ENCODE measurements at places on chromosomes 6 and 20.

- DNase-seq = peak; percentile 64
These were observed at the start of gene ATXN1 for GRCh38 chr6:16760516-16761470. Gene ATXN1 (minus strand): TSS chr6:16761460.

DNA sequence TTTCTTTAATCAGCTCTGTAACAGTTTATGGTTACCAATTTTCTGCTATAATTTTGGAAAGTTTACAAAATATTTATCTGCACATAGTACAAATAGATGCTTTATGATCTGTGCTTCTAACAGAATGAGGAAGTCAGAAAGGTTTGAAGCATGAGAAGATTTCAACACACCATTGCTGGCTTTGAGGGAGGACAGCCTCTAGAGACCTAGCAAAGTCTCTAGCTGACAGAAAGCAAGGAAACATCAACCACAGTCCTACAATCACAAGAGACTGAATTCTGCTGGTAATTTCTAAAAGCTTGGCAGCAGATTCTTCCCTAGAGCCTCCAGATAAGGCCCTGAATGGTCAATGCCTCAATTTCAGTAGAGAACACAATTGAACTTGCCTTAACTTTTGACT lies 750.8 kb upstream of the SLC35B3 start:
- no peak for DNase-seq

DNA sequence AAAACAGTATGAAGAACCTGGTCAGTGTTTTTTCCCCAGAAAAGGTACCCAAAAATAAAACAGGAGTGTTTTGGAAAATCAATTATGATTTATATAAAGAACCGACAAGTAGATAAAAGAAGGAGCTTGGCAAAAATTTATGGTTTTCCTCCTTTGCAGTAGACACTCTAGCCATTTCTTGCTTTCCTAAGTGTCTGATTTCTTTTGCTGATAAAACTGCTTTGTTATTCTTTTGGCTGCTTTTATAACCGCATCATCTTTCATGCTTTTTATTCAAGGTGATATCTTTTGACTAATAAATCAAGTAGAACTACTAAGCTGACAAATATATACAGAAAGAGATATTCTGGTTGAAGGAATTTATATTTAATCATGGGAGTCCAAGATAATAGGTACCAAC lies 16.6 kb downstream of the ATG5 start:
- DNase-seq = no peak

- no peak for DNase-seq
These were observed 1012.1 kb downstream of the KIF16B start for GRCh38 chr20:15561070-15561569.

GRCh38 chr20:48776306-48776705 lies 51.5 kb downstream of the PREX1 start:
- peak; percentile 37 for DNase-seq

DNA sequence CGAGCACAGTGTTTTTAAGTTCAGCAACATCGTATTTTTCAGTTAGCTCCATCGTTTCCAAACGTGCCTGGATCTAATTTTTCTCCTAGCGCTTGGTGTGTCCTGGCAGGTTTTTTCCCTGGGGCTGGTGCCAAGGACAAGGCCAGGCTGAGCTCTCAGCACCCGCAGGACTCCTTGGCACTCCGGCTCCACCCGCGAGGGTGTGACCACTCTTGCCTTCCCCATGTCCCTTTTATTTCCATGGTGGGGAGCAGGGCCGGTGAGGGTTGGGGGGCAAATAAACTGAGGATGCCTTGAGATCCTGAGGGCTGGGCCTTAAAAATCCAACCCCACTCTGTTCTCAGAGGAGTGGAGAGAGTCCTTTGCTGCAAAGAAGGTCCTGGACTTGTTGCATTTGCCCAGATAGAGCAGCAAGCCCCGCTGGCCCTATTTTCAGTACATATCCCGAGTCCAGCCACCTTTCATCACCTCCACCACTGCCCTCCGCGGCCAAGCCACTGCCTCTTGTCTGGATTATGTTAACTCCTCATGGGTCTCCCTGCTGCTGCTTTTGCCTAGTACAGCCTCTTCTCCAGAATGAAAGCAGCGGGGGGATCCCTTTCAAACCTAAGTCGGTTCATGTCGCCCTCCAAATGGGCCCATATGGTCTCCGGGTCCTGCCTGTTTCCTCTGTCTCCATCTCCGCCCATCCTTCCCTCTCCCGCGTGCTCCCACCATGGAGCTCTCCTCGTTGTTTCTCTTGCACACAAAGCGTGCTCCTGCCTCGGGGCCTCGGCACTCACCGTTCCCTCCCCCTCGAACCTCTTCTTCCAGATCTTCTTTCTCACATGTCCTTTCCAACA lies 4.5 kb upstream of the RAB44 start:
- DNase-seq = no peak

- no peak for DNase-seq
These were observed 382.7 kb downstream of the HDGFL1 start for GRCh38 chr6:22952097-22952496.

GRCh38 chr6:82493467-82493866 lies 129.8 kb downstream of the TPBG start:
- DNase-seq = no peak

- no peak for DNase-seq
These were observed 428.4 kb upstream of the PLCB4 start for GRCh38 chr20:8640461-8640860.

- no peak for DNase-seq
These were observed 74.1 kb downstream of the SULF2 start for GRCh38 chr20:47711046-47711752.

- DNase-seq = no peak
These were observed 130.5 kb downstream of the TTLL2 start for GRCh38 chr6:167455371-167455770.
